Fibroblast of villous mesenchyme (primary cell): ENCODE measurements at places on chromosomes 2 and 18.

DNA sequence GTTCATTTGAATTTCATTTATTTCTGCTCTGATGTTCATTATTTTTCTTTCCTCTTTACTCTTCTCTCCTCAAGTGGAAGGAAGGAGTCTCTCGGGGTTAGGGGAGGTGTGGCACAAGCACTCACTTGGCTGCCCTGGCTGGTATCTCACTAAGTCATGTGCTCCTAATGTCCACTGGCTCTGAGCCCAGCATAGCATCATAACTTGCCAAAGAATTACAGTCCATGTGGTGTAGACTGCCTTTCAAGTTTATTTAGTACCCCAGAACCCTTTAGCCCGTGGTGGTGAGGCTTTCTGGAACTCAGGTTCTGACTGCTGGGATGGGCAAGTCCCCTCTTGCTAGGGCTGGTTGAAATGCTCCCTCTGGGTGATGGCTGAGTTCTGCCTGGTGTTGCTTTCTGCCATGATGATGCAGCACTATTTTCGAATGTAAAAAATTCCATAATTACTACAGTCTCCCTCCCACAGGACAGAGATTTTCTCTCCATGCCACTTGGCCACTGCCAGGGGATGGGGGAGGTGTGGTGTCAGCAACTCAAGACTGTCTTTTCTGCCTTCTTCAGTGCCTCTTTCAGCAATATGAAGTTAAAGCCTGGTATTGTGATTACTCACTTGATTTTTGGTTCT lies 22.2 kb downstream of the SPAG16 start:
- peak; percentile 51 for DNase-seq

DNA sequence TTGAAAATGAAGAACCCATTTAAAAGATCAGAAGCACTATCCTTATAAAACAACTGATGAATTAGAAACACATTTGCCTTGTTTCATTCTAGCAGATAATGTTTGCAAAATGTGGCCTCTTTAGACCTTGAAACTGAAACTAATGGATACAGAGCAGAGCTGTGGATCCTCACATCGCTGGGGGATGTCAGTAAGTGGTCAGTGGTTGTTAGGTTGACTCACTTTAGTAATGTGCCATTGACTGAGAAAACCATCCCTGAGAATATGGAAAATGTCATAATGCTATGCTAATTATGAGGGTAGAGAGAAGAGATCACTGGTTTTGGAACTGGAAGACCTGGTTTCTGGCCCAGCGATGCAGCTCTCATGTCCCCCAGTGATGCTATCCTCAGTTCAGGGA lies 176.7 kb downstream of the MYO1B start:
- DNase-seq, result no peak

DNA sequence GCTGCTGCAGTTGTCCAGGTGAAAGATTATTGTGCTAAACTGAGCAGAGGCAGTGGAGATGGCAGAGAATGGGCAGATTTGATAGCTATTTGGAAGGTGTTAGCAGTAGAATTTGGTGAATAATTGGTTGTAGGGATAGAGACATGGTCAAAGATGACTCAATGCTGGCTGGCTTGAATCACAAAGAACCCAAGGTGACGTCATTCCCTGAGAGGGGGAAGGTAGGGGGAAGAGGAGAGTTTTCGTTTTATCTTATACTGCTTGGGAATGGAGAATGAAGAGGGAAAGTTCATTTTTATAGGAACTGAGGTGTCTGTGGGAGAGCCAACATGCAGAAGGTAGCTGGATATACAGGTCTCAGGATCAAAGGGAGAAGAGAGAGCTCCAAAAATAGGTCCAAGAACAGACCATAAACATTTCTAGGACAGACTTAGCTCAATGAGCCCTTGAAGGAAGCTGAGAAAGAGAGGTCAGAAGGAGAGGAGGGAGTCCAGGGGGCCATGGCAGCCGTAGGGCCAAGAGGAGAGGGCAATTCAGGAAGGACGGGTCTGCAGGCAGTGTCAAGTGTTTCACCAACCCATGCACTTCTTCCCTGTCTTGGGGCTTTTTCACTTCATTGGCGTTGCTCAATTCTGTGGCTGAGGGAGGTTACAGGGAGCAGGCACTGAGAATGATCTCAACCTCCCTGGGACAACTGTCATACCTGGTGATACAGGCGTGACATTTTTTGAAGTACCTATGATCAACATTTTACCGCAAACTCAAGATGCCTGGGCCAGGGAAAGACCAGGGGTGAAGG lies 281.3 kb downstream of the TDRD15 start:
- no peak for DNase-seq

DNA sequence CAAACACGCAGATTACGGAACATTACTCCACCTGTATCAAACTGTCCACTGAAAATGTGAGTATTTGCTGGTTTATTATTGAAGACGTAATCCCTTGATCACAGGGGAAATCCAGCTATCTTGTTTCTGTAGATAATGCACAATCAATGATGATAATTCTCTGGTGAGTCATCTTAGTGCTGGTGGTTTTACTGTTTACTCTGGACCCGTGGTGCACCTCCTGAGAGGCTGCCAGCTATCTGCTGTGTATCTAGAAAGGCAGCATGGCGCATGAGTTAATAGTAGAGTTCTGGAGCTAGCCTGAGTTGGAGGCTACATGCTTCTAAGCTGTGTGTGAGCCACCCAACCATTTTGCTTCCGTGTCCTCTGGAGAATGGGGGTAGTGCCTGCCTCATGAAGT lies 6.5 kb downstream of the NCAPH start:
- DNase-seq, result peak; percentile 86

- DNase-seq, result no peak
These were observed 126.5 kb upstream of the MEX3C start for GRCh38 chr18:51323961-51324360.

DNA sequence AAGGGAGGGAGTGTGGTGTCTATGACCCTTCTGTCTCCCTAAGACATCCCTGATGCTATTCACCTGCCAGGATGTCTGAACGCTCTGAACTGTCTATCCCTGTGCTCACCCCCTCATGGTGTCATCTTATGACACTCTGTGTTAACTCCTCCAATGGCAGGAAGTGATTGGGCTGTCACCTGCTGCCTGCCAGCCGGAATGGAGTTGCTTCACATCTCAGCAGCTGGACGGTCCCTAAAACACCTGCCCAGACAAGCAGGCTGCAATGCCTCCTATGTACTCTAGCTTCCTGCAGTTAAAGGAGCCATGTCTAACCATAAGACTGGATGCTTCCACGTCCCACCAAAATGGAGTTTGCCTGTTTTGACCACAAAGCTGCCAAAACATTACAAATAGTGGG lies 99.9 kb downstream of the CPO start:
- no peak for DNase-seq

DNA sequence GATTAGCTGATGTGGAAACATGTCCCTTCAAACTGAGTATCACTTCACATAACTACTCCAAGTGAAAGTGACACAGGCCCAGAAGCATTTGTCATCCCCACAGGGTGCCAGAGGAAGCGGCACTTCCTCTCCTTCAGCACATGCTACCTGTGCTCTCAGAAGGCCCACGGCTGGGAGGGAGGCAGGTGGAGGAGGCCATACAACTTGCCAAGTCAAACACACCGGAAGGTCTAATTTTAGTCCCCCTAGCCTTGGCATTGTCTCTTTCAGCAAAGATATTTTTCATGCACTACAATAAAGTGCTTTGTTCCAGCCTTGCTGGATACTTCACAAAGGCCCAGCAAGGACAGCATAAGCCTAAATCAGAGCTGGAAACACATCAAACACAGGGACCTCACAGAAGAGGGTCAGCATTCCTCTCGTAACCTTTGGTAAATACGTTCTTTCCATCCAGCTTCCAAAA lies 38.0 kb downstream of the VSNL1 start:
- no peak for DNase-seq

DNA sequence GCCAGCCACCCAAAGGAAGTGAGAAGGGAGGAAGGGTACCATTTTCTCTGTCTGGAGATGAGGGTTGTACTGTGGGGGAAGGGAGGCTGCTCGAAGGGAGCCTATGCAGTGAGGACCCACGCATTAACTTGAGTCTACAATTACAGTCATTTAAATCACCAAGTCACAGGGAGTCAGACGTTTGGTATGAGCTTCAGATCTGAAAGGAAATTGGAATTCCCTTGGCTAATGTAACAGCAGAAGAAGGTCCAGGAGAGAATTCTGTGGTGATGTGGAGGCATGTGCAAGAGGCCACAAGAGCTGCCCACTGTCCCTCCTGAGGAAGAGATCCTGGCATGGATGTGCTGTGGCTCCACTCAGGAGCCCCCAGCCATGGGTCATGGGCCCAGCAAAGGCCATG lies 22.5 kb downstream of the DAPL1 start:
- DNase-seq, result no peak

- peak; percentile 17 for DNase-seq
These were observed 63.6 kb upstream of the ATL2 start for GRCh38 chr2:38440655-38441054.

DNA sequence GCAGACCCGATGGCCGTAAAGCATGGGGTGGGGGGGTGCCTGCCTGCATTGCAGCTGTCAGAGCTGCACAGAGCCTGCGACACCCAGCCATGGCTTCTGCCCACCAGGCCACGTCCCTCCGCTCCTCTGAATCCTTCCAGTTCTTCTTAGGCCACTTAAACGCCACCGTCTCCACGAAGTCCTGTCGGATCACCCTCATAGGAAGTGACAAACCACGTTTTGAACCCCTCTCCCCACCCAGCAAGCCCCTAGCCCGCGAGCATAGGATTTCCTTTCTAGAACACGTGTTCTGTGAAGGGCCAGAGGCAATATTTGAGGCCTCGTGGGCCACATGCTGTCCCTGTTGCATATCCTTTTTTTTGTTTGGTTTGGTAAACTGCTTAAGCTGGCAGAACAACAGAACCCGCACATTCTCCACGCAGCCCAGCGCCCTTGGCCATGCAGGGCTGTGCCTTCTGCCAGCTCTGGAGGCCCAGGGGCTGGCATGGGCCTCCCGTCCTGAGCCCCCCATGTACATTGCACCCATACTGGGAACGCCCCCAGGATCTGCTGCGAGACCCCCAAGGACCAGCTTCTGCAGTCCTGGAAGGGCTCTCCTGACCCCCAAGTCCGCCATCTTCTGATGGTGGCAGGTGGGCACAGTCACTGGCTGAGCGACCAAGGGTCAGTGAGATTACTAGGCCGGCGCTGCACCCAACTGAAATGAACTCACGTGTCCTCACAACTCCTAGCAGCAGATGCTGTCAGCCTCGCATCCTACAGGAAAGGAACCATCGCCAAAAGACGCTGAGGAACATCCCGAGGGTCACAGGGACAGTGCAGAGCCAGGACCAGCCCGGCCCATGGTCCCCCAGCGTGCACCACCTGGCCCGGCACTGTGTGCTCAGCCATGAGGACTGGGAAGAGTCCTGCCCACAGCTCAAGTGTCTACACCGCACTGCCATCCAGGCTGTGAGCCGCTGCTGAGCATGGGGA lies 35.1 kb downstream of the ADI1 start:
- no peak for DNase-seq

GRCh38 chr2:183349091-183349490 lies 224.8 kb downstream of the NUP35 start:
- DNase-seq, result no peak

GRCh38 chr2:101255501-101255900 lies 2.8 kb downstream of the CNOT11 start:
- DNase-seq, result peak; percentile 45

- DNase-seq, result no peak
These were observed 392.5 kb upstream of the SALL3 start for GRCh38 chr18:78587096-78587495.

- DNase-seq, result no peak
These were observed 263.6 kb downstream of the ZNF516 start for GRCh38 chr18:76231402-76231801.

- peak; percentile 91 for DNase-seq
These were observed 83.9 kb upstream of the PKDCC start for GRCh38 chr2:41963661-41964525.

DNA sequence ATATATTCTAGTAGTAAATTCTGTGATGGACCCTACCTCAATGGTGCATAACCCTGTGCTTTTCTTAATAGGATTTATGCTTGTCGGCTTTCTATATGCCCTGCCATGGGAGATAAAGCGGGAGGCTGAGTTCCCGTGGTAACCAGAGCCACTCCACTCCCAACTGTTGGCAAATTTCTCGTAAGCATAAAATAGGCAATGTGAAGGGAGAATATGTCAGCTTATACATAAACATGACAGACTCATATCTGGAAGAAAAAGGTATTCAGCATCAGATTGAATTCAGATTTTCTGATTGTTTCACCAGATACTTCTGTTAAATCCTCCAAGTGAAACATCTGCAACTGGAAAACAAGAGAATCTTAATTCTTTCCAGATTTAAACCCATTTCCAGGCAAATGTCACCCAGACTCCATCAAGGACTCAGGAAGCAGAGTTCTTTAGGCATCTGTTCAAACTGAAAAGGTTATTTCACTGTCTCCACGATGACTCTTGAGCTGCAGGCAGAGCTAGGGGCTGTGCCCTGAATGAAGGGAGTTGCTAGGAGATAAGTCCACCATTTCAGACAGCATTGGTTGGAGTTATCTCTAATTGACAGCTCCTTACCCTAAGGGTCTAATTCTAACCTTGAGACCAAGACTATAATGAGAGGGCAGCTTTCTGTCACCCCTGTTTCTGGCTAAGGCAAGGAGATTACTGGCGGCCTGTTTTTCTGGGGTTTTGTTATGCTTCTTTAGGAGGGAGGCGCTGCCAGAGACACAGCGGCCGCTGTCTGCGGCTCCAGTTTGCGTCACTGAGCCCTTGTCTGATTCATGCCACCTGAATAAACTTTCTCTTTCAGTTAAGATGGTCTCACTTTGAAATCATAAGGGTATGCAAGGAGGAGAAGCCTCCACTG lies 381.3 kb downstream of the SOX11 start:
- DNase-seq, result peak; percentile 3

- DNase-seq, result no peak
These were observed 458.1 kb downstream of the BCL11A start for GRCh38 chr2:60095202-60095815.

DNA sequence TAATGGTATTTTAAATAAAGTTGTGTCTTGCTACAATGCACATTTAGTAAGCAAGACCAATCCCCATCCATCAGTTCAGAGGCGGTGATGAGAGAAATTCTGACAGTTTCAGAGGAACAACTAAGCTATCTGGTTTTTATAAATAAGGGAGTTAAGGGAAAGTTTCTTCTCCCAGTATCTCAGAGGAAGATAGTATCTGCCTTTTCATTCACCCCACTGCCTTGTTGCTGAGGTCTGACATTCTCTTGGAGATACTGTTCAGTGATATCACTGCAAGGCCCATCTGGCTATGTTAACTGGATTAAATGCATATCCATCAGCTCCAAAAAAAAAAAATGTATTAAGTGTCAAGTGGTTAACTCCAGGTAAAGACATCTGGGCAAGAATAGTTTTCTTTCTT lies 47.9 kb downstream of the RBMS1 start:
- no peak for DNase-seq

GRCh38 chr18:48855422-48856377 lies 95.1 kb downstream of the SMAD7 start:
- no peak for DNase-seq

GRCh38 chr2:164877927-164878326 lies 36.3 kb upstream of the COBLL1 start:
- DNase-seq, result no peak
